ENCODE measurements at places on chromosomes 12 and 14. TPM values are rescaled to one million over a fixed set of nuclear protein-coding genes. Genes with fewer than 3 reads are reported as not detected.

The DBX2 gene
- not detected for total RNA-seq

The HOXC5 gene
- total RNA-seq = 1.1 TPM

The KRT78 gene
- not detected for total RNA-seq

The CYP46A1 gene
- total RNA-seq = 0.76 TPM

The ACVRL1 gene
- 2.5 TPM for total RNA-seq

The BICDL1 gene
- total RNA-seq = 18.2 TPM

The A2M gene
- 3.0 TPM for total RNA-seq

The INHBE gene
- total RNA-seq = 0.89 TPM

The C3AR1 gene
- total RNA-seq = not detected

The YY1 gene
- 111 TPM for total RNA-seq

The ASB2 gene
- total RNA-seq = not detected

The FAM181A gene
- not detected for total RNA-seq

The CISTR gene
- total RNA-seq = not detected

The SLCO1B1 gene
- total RNA-seq = 0.32 TPM
